Naive thymus-derived CD4-positive, alpha-beta T cell (primary cell): ENCODE measurements at places on chromosomes 4 and X. TPM values are rescaled to one million over a fixed set of nuclear protein-coding genes. Genes with fewer than 3 reads are reported as not detected.

DNA sequence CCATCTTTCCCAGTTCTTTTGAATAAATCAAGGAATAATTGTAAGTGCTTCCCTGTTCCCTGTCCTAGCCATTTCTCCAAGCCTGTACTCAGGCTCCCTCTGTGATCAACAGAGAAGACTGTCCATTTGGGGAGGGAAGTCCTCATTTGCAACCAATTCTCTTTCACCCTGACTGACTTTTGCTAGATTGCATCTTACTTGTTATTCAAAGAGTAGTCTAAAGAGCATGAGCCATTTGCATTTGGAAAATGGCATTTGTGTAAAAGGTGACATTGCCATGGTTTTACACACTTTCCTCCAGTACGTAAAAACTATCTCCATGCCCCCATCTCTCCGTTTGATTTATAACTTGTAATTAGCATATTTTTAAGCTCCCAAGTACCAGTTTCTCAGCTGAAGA is 110.6 kb downstream of the MBNL3 start:
- DNase-seq = no peak

- DNase-seq = no peak
Measured at GRCh38 chrX:84155938-84156337, 32.1 kb downstream of the RPS6KA6 start.

GRCh38 chr4:85151371-85151770 is 184.9 kb upstream of the WDFY3 start:
- no peak for DNase-seq

The NXT2 gene
- total RNA-seq = 8.5 TPM

- DNase-seq = no peak
Measured at GRCh38 chr4:1593458-1593857, 90.7 kb downstream of the FAM53A start.

DNA sequence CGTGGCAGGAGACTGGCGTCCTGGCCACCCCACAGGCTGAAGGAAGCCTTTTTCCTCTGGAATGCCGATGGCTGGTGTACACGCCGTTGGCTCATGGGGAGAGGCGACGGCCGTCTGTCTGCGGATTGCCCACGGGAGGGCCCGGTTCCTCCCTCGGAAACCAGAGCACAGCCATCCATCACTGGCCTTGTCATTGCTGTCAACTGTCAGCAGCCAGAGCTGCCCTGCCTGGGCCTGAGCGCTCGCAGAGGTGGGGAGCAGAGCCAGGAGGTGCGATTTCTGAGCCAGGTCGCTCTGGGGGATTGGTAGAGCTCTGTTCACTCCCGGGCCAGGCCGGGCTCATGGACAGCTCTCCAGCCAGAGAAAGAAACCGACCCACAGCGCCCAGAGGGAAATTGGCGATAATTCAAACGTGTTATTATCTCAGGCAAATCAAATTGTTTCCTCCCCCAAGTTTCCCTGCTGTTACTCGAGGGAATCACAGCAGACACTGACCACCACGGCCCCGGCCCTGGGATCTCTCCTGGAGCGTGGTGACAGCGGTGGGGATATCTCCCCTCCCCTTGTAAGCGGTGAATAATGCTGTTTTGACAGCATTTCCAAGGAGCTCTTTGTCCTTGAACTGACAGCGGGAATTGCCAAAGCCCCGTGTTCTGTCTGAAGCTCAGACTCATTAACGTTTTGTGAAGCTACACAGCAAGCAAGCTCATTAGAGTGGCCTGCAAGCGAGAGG is 220.9 kb upstream of the PSAPL1 start:
- DNase-seq = no peak

- DNase-seq = no peak
Measured at GRCh38 chr4:139018501-139018900, 2.9 kb downstream of the NOCT start.

The LIAS gene
- 26.8 TPM for total RNA-seq

The CCKAR gene
- total RNA-seq = not detected

The MSX1 gene
- total RNA-seq = not detected

GRCh38 chr4:185332575-185333464 is 62.9 kb downstream of the LRP2BP start:
- no peak for DNase-seq

DNA sequence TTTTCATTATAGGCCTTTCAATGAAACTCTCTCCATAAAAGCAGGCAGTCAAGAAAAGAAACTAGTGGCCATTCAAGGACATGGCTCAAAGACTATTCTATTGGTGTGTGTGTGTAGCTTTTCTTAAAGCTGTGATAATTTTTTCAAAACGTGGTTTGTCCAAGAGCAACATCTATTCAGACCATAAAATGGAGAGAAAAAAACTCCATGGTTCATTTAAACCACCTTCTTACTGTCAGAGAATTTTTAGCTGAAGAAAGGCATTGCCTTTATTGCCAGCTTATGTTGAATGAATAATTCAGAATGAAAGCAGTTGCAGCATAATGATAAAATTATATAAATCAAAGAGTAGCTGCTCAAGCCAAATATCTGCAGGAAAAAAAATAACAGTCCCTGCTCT is 325.5 kb downstream of the PCDH18 start:
- DNase-seq = no peak

The RRH gene
- not detected for total RNA-seq

DNA sequence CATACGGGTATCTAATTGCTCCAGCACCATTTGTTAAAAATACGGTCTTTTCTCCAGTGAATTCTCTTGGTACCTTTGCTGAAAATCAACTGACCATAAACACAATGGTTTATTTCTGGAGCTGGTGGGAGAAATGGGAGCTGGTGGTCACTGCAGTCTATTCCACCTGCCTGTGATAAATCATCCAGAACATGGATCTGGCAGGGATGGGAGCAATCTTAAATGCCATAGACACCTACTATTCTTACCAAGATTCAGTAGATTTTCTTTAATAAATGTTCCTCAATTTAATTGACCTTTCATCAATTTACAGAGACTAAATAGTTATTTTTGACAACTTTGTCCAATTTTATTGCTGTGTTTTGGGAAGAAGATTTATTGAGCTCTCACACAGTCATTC is 68.1 kb downstream of the SLC9A7 start:
- DNase-seq = no peak

The NBDY gene
- 24.9 TPM for total RNA-seq

DNA sequence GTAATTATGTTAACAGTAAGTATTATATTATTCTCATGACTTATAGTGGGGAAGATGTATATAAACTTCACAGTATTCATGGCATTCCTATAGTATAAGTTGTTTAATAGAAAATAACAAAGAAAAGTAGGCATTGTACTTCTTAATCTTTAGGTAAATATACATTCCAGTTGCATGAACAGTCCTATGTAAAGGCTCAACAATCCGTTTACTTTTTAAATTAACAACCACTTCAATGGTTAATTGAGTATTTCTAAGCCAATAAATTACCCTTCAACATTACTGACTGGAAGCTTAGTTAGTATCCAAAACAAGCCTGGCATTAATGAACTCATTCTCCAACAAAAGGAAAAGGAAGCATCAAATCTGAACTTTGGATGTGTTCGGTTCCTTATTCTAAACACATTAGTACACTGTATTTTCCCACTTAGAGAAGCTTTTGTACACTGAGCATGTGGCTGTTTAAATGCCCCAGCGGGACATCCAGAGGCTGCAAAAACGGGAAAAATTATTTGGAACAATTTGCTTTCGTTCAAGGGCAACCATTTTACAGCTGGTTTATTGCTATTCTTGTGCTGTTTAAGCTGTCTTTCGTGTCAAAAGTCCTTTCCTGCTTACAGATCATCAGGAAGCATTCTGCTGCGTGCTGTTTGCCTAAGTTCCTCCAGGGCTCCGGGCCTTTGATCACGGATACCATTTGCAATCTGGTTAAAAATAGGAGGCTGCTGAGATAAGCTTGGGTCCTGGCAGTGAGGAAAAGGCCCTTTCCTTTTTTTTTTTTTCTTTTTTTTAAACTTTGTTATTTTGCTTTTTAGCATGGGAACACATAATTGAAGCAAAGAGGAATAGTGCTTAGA is 460.3 kb downstream of the SPRY1 start:
- DNase-seq = no peak

DNA sequence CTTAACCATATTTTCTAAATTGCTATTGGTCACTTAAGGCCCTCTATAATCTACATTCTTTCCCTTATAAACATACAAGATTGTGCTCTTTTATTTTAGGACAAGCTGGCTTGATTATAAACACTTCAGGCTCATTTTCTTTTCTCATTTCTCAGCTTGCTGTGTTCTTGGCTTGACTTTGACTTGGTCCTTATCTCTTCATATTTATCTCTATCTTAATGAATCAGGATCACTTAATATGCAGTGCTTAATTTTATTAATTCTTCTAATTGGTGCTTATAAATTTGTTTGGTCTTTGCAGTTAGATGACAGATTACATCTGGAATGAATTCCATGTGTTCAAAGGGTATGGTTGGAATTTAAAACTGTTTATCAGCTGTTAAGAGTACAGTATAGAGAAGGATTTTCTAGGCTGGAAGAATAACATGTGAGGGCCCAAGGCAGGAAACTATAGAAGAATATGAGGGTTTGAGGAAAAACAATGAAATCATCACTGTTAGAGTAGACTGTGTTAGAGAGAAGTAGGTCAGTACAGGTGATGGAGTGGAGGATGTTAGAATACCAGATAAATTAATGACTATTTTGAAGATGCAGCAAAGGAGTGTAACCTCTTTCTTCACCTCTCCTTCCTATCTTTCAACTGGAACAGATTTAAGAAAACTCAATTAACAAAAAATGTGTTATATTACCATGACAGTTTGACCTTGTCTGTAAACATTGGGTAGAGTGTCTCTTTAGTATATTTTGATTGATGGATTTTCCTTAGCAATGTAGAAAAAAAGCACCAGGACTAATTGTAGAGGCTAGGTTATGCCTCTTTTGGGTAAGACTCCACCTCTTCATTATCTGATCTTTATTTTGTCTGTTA is 169.6 kb downstream of the RAPGEF2 start:
- no peak for DNase-seq

The NXF2 gene
- not detected for total RNA-seq

The NALF2 gene
- total RNA-seq = not detected

GRCh38 chrX:42460706-42461105 is 317.3 kb downstream of the PPP1R2C start:
- DNase-seq = no peak

DNA sequence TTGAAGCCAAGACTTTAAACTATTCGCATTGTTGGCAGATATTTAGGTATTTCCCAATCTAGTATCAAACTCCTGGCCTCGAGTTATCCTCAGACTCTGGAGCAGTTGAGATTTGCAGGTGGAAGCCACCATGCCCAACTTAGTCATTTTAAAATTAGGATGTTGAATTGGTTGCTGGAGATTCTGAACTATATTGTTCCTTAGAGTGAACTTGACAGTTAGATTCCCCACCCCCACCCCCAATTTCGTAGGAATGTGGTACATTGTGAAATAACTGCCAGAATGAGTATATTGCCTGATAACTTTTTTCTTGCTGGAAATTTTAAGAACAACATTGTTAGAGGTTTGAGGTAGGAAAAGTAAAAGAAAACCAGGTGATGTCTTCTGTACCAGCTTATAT is 2.3 kb downstream of the NOCT start:
- DNase-seq = no peak

DNA sequence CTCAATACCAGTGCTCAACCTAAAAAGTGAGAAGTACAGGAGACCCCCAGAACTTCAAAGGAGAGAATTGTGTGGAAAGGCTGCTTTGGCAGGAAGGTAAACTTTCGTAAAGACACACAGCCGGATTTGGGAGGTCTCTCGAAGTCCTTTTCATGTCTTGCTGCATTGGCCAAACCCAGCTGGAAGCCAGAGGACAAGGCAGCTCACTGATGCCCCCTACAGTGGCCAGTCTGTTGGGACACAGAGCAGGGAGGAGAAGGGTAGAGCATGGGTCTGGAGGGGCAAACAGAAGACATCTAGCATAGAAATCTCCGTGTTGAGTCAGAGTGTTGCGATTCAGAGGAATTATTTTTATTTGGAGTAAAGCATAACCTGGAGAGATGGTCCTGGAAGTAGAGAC is 198.9 kb downstream of the ANK2 start:
- DNase-seq = no peak

DNA sequence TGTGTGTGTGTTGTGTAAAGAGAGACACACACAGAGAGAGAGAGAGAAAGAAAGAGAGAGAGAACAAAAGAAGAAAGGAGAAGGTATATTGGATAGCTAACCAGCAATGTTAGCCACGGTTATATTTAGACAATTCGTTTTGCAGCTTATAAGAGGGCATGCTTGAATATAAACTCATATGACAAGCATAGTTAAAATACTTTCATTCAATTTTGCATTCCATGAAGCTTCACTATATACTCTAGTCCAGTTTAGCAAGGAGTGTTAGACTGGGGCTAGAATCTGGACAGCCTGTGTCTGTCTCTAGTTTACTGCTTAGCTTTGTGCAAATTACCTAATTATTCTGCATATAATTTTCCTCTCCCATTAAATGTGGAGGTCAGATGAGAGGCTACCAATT is 525.9 kb upstream of the ZFP42 start:
- no peak for DNase-seq

DNA sequence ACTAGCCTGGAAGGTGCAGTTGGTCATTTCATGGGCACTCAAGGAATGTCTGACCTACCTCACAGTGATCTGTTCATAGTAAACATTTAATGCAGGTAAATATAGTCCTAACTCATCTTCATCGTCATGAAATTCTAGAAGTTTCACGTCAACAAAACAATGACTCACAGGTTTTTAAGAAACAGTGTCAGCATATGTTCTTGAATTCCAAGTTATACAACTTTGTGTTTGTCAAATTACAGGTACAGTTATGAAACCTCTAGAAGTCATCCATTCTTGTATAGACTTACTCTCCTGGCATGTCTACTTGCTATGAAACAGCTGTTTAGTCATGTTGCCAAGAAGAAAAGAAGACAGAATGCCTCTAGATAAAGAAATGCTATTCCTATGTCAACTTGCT is 46.6 kb downstream of the AFM start:
- DNase-seq = no peak

DNA sequence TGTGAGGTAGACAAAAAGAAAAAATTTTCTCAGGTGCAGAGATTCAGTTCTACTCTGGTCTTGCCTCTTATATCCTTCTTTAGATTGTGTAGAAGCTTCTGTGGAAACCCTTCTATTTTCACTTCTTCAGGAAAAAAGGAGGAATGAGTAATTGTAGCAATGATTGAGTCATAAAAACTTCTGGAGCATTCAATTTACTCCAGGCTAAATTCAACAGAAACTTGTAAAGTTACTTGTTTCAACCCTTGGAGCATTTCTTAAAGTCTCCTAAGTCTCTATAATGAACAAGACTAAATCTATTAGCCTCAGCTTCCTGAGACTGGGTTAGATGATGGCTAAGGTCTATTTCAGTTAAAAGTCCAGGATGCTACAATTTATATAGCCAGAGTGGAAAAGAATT is 29.9 kb downstream of the BOD1L1 start:
- no peak for DNase-seq

DNA sequence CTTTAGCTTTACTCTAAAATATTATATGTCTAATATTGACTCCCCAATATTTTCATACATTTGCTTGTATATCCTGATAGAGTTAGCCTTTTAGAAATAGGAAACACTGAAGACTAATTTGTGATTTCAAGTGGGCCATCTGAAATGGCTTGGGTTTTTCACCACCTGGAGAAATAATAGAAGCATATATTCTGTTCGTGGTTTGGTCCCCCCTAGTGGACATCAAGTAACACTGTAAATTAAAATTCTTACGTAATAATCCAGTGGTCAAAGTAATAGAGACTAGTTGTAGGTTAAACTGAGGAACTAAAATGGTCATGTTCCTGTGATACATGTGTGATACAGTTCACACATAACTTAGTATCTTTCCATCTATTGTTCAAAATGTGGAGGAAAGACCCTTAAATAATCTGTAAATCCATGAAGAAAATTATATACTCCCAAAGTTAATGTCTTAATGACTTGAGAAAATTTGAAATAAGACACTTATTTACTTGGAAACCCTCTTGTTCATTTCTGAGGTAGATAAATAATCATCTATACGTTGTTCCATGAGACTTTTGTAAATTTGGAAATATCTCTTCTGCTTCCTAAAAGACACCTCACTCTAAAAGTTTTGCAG is 79.8 kb upstream of the SMARCAD1 start:
- DNase-seq = no peak
